ENCODE measurements at places on chromosomes 2 and 18.

DNA sequence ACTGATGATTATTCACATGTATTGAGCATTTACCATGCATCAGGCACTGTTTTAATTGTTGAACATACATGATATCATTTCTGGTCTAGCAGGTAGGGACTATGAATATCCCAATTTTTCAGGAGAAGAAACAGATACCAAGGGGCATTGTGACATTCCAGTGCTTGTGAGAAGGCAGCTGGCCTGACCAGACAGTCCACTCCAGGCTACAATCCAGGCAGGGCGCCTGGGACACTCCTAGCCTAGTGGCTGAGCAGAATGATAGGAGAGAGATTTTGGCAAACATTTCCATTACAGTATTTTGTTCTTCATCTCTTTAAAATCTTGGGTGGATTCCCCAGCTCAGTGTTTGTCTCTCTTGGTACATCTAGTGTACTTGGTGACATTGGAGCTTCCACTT, 24.9 kb downstream of the ZNF892 start:
- DNase-seq = no peak

GRCh38 chr18:8799596-8800441, 94.5 kb downstream of the MTCL1 start:
- no peak for DNase-seq

- DNase-seq = no peak
Measured at GRCh38 chr2:191724015-191724414, 46.1 kb downstream of the NABP1 start.

DNA sequence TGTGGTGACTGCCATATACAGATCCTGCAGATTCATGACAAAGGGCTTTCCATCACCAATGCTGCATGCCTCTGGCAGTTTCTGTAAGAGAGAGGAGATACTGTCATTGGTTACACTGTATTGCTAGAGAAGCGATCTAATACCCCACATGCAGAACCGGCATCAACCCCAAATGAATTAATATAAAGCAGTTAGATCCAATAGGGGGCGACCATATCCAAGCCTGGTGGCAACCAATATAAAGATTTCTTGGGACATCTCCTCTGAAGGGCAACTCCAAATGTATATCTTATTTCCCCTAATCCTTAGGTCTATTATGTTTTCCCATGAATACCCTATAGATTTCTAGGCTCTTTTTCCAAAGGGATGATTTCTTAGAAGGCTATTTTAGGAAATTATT, 17.4 kb upstream of the IHH start:
- no peak for DNase-seq

- DNase-seq = no peak
Measured at GRCh38 chr2:232900811-232901735, 31.0 kb downstream of the SNORC start.

DNA sequence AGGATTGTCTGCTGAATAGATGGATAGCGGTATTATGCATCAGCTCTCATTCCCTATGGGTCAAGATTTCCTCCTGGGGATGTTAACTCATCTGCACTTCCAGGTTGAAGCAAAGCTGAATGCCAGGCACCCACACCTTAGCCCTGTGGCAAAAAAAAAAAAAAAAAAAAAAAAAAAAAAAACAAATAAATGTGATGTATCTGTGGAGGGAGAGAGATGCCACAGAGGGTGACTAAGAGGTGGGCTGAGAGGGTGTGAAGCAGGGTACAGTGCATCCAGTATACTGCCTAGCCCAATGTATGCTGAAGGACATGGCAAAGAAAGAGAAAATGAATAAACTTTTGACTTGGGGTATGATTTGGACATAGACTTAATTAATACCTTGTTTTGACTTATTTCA, 91.4 kb downstream of the COPS8 start:
- DNase-seq = no peak

- DNase-seq = no peak
Measured at GRCh38 chr2:10357193-10358169, 54.8 kb downstream of the HPCAL1 start.

- no peak for DNase-seq
Measured at GRCh38 chr2:158317642-158318041, 138.9 kb downstream of the CCDC148 start.

DNA sequence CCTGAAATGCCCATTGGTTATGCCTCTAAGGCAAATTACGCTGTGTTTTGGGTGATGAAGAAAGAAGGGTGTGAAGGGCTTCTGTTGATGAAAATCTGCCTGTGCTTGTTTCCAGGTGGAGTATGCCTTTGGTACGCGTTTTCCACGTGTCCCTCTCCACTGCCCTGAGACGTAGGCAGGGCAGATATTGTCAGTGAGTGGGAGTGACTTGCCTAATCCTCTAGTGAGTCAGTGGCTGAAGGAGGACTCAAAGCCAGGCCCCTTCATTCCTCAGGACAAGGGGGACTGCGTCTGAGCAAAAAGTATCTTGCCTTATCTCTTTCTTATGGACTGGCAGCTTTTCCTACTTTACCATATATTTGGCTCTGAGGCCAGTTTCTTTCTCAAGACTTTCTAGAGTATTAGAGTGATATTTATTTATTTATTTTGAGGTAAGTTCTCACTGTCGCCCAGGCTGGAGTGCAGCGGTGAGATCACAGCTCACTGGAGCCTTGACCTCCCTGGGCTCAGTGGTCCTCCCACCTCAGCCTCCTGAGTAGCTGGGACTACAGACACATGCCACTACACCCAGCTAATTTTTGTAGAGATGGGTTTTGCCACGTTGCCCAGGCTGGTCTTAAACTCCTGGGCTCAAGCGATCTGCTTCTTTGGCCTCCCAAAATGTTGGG, 10.2 kb downstream of the RALB start:
- no peak for DNase-seq

DNA sequence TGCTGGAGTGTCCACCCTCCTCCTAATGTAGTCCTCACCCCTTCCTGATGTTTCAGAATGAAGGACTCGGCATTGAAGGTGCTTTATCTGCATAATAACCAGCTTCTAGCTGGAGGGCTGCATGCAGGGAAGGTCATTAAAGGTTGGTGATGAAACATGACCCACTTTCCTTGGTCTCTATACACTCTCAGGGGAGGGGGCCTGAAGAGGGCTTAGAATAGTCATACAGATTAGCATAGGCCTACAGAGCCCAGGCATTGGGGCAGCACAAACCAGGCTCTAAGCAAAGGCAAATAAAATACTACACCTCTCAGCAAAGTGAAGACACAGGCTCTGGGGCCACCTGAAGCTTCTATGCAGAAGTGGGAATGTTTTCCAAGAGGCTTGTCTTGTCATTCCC, 1.8 kb downstream of the IL36RN start:
- DNase-seq = no peak

- DNase-seq = no peak
Measured at GRCh38 chr2:37412231-37412630, 67.8 kb downstream of the QPCT start.

DNA sequence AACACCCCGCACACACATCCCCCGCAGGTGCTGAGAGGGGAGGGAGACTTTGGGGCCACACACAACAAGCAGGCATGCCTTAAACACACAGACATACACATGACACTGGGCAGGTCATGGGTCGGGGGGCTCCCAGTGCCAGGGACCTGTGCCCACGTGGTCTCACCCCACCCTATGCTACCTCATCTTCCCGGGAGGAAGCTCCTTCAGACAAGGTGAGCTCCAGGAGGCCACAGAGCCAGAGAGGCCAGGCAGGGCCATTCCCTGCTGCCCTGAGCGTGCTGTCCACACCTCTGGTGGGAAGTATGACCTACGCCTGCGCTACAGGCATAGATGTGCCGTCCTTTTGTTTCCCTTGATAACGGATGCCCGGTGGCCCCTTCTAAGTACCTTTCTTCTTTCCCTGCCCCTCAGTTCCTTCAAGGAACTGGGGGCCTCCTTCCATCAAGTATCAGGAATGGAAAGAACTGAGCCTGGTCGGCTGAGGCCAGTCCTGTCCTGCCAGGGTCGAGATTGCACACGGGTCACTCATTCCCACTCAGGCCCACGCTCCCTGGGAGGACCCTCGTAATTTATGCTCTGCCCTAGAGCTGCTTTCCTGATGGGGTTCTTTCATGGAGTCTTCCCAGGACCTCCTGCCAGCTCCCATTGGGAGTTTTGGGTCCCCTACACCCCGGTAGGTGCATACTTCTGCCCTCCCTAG, 4.7 kb downstream of the TEKT4 start:
- DNase-seq = no peak

GRCh38 chr2:2681711-2682251, 350.7 kb upstream of the MYT1L start:
- no peak for DNase-seq

- no peak for DNase-seq
Measured at GRCh38 chr2:26740346-26740745, 23.7 kb upstream of the SLC35F6 start.

DNA sequence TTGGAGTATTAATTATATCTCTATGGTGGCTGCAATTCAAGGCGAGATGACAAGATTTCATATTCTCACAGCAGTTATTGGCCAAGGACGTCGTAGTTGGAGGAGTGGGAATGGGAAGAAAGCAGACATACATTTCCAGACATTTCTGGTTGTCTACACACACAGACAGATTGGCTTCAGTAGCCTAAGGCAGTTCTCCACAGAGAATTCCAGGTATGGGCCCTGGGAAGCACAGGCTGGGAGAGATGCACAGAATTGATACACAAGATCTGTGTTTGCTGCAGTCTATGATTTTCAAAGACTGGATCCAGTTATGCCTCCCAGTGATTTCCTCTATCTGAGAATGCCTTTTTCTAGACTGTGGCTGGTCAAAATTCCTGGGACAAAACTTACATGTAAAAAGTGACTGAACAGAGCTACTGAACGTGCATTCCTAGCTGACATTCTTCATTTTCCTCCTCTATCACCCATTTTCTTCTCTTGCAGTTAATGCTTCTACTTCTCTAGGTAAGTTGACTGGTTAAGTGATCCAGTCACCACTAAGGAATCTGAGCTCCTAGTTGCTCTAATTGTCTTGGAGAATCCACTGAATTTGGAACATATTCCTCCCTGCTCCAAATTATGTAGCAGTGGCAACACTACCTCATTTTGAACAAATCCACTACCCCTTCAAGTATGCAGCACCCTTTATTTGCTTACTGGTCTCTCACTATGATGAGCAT, 386.7 kb upstream of the CDH7 start:
- no peak for DNase-seq

- DNase-seq = no peak
Measured at GRCh38 chr18:25229081-25229480, 122.9 kb downstream of the ZNF521 start.

DNA sequence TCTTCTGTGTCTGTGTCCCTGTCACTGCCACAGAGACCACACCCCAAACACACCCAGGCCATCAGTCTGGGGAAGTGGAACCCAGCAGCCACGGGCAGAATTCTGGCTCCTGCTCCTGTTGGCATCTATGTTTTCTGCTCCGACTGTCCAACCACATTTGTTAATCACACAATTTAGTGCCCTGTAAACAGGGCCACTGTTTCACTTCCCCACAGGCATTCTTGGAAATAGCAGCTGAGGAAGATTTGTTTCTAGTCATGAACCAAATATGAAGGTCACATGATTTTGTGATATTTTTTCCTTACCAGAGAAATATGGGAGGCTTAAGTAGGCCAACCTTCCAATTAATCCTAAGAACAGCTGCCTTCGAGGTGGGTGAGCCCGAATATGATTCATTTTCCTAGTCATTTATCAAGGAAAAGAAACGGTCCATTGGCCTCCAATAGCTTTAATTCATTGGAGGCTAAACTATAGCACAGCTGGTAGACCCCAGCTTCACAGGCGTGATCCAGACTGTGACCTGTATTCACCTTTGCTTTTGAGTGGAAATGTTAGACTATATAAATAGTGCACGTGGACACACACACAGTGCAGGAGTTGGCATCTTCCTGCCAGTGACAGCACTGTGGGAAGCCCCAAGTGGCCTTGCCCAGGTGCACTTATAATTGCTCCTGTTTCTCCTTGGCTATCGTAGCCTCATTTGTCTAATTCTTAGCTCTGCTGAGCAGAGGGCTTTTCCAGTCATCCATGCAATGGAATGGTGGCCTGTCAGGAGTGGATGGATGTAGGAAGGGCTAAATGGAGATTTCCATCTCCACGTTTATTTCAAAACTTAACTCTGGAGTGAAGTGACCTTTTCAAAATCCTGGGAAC, 267.9 kb downstream of the LPIN1 start:
- DNase-seq = no peak

DNA sequence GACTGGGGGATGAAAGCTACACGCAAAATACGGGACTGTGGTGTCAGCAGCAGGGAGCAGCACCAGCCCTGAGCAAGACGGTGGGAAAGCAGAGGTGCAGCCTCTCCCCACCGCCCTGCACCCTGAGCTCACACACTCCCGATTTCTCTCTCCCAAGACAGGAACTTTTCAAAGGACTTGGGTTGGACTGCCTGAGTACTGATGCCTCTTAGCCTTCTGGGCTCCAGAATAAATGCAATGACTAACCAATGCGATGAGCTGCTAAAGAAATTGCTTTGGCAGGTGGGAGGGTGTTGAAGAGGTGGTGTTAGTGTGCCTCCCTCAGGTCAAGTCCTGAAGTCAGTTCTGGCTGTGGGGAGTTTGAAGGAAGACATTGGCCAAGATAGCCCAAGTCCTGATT, 9.6 kb downstream of the TRIM54 start:
- DNase-seq = no peak
